ENCODE measurements at places on chromosomes 1 and 21.

GRCh38 chr1:233188061-233188460 is 107.5 kb downstream of the PCNX2 start:
- no peak for DNase-seq

GRCh38 chr1:37602750-37603694 is 7.3 kb upstream of the GNL2 start:
- DNase-seq = no peak

- no peak for DNase-seq
Measured at GRCh38 chr1:216822480-216822879, 99.3 kb upstream of the ESRRG start.

DNA sequence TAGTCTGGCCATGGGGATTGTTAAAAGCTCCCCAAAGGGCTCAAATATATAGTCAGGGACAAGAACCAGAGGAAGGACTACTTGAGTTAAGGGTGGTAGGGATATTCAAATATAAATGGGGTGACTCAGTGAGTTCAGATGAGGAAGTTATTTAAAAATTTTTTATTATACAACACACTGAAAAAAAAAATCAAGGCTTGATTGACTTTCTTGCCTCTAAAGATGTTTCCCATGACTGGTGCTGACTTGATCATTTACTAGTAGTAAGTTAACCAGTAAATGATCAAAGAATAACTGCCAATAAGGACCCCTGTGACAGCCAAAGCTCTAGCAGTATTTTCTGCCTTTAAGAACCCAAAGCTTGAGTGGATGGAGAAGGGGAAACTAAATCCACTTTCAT is 357.6 kb upstream of the NR5A2 start:
- no peak for DNase-seq

GRCh38 chr21:17921579-17922530 is 102.7 kb upstream of the C21orf91 start:
- no peak for DNase-seq

GRCh38 chr1:183910845-183911244 is 105.9 kb downstream of the RGL1 start:
- DNase-seq = no peak

GRCh38 chr1:67257173-67257535 is 50.5 kb upstream of the IL12RB2 start:
- DNase-seq = no peak

- no peak for DNase-seq
Measured at GRCh38 chr1:8285965-8286364, 31.9 kb upstream of the SLC45A1 start.

Measured in retinal pigment epithelial cell (primary cell).